ENCODE measurements at places on chromosomes 16 and 17.
A peak's percentile ranks its signal among the peaks of the same experiment; 100 is the strongest.

GRCh38 chr16:3475604-3476375 is 19.5 kb downstream of the C16orf90 start:
- DNase-seq: no peak

DNA sequence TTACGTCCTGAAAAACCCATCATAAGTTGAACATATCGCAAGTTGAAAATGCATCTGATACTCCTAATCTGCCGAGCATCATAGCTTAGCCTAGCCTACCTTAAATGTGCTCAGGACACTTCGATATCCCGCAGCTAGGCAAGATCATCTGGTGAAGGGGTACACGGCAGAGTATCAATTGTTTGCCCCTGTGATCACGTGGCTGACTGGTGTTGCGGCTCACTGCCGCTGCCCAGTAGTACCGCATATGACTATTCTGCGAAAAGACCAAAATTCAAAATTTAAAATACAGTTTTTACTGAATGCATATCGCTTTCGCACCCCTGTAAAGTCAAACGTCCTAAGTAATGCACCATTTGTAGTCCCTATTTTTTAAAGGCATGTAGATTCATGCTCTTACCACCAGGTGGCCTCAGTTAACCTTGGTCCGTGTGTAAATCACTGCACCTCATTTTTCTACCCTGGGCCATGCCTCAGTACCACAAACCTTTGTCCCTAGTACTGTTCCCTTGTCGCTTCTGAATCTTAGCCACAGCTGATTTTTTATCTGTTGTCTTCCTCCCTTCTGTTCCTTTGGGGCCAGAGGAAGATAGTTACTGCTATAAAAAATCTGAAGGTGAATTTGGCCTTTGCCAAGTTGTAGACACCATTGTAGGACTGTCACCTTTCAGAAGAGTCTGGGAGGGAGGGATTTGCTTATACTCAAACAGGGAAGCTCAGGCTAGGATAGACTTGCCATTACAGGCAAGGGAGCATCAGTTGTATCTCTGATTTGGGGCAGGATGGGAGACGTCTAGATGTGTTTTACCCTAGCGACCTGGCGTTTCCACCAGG is 34.4 kb downstream of the WWP2 start:
- DNase-seq: peak; percentile 50

GRCh38 chr17:44773140-44773539 is 14.4 kb downstream of the ADAM11 start:
- no peak for DNase-seq

GRCh38 chr16:85541980-85542900 is 70.9 kb upstream of the GSE1 start:
- DNase-seq: peak; percentile 38

- no peak for DNase-seq
Observed at GRCh38 chr17:34579017-34579946, at the start of gene TMEM132E. TMEM132E (plus strand) TSS chr17:34579582; CDS start chr17:34581077, 1,495 bp downstream.

- DNase-seq: no peak
Observed at GRCh38 chr17:42038221-42038973, 12.0 kb downstream of the C17orf113 start.

DNA sequence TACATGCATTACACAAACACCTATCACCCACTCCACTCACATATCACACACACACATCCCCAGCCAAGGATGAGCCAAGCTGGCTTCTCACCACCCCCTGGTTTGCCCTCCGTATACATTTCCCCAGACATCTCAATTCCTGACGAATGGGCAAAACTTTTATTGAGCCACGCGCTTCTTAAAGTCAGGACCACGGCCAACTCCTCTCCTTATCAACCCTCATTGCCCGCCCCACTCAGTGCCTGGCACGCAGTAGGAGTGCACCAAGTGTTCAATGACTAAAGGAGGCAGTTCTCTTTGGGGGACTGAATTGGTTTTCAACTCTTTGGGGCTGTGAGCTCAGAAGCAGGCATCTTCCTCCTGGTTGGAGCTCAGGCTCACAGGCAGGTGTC is 22.5 kb upstream of the C16orf78 start:
- DNase-seq: no peak

DNA sequence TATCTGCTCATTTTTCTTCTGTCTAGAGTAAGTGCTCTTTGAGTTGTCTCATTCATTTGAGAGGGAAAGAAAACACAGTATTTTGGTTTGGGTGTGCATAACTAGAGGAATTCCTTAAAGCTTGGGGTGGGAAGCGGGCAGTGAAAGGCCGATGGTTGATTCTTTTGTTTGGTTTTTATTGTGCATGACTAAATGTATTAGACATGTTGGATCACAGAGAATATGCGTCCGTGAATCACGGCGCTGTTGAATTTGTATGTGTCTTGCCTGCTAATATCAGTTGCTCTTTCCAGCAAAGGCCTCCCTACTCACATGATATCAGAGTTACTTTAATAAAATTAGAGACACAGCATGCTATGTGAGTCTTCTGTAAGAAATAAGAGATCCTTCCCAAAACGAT is 180.0 kb downstream of the CHD9NB start:
- DNase-seq: no peak

Data from foreskin fibroblast (primary cell).